Tongue (tissue), 3 donors: ENCODE measurements at places on chromosomes 13 and 19. TPM values are rescaled to one million over a fixed set of nuclear protein-coding genes. Genes with fewer than 3 reads are reported as not detected.

Gene KIR2DL3
- total RNA-seq: not detected

Gene ZNF100
- 10.5 TPM for total RNA-seq

Gene PCDH8
- total RNA-seq: 1.0 TPM

Gene TMTC4
- 31.3 TPM for total RNA-seq

Gene TEX30
- 13.6 TPM for total RNA-seq

Gene IZUMO4
- 3.1 TPM for total RNA-seq

Gene GRIN3B
- not detected for total RNA-seq

Gene FPR2
- 0.51 TPM for total RNA-seq

DNA sequence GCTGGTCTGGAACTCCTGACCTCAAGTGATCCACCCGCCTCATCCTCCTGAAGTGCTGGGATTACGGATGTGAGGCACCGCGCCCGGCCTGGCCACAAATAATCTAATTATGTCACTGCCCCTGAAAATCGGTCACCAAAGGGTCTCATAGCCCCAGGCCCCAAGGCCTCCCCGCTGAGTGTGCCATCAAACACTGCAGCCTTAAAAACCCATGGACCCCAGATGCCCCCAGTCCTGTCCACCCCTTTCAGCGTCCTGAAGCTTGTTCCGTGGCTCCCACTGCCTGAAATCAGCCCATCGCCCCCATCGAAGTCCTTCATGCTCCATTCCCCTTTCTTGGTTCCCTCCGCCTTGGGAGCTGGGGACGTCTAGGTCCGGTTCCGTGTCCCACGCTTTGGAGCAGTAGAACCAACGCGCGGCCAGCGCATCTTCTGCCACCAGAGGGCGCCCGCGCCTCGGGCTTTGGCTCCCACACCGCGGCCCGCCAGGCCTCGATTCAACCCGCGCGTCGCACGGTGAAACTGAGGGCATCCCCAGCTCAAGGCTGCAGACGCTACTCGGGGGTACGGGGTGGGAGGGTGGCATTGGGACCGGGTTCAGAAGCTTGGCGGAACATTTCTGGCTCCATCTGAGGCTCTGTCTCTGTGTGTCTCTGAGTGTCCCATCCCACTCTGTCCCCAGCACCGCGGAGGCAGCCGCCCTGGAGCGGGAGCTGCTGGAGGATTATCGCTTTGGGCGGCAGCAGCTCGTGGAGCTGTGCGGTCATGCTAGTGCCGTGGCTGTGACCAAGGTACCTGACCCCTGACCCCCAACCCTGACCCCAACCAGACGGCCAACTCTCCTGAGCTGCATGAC, 3.5 kb downstream of the YJEFN3 start:
- DNase-seq: peak; percentile 86

DNA sequence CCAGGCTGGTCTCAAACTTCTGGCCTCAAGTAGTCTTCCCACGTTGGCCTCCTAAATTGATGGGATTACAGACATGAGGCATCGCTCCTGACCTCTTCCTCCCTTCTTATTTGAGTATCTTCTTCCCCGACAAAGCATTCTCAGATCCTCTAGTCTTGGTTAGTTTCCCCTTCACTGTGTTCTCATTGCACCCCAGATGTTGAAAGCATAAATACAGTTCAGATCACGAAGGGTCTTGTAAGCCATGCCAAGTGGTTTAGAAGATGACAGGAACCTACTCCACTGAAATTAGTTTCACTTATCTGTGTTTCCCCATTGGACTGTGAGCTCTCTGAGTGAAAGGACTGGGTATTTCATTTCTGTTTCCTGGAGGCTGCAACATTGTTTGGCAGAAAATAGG, 100.7 kb downstream of the DGKH start:
- no peak for DNase-seq

- no peak for DNase-seq
Measured at GRCh38 chr19:29517412-29517811, 8.4 kb upstream of the VSTM2B start.

DNA sequence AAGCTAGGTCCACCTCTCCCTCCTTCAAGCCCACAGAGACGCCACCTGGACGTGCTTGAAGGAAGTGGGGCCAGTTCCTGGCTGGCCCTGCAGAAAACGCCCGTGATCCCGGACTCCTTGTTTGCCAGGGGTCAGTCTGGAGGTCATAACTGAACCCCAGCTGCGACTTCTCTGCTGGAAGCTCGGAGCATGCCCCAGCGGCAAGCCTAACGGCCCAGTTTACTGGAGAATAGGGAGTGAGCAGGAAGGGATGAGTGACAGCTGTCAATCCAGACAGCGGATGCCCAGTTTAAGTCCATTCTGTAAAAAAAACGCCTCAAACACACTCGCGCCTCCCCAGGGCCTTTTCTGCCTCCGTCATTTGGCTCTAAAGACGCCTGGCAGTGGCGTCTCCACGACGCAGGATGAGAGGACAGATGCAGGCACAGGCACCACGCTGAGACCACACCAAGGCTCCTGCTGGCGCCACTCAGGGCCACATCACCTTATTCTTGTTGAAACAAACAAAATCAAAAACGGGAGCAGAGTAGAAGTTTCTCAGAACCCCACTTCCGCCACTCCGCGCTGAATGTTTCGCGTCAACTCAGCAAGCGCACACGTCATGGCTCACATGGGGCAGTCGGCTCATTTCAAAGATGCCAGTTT, 57.6 kb downstream of the RASA3 start:
- no peak for DNase-seq

DNA sequence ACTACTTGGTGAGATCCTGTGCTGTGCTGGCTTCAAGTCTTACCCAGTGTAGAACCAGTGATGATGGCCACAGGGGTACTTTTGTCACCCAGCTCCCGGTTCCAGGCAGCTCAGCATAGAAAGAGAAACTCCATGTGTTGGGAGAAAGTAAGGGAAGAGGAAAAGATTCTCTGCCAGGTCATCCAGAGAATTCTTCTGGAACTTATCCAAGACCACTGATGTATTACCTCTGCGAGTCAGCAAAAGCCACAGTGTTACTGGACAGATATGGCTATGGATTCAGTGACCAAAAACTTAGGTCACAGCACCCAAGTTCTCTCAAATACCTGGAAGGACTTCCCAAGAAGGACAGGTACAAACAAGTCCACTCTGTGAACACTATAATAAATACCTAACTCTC, 399.5 kb upstream of the MIR17HG start:
- DNase-seq: no peak

DNA sequence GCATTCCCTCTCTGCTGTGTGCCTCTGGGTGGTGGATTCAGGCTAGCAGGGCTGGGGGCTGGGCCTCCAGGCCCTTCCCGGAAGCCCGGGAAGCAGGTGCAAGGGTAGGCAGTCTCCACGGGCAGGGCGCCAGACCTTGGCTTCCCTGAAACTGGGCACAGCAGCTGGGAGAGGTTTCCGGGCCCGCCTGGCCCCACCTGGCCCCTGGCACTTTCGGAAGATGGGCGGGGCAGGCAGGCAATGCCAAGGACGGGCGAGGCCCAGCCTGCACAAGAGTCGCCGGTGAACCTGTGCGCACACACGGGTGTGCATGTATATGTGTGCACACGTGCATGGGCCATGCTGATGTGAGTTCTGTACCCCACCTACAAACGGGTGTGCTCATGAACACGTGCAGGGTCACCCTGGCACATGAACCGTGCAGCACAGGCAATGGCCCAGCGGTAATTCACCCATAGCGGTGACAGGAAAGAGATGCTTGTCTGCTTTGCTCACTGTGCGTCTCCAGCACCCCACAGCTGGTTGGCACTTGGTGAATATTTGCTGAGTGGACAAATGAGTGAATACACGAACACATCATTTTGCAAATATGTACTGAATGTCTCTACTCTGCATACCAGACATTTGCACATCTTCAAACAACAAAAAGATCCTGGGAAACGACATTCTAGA, 15.3 kb downstream of the GADD45B start:
- DNase-seq: peak; percentile 81

DNA sequence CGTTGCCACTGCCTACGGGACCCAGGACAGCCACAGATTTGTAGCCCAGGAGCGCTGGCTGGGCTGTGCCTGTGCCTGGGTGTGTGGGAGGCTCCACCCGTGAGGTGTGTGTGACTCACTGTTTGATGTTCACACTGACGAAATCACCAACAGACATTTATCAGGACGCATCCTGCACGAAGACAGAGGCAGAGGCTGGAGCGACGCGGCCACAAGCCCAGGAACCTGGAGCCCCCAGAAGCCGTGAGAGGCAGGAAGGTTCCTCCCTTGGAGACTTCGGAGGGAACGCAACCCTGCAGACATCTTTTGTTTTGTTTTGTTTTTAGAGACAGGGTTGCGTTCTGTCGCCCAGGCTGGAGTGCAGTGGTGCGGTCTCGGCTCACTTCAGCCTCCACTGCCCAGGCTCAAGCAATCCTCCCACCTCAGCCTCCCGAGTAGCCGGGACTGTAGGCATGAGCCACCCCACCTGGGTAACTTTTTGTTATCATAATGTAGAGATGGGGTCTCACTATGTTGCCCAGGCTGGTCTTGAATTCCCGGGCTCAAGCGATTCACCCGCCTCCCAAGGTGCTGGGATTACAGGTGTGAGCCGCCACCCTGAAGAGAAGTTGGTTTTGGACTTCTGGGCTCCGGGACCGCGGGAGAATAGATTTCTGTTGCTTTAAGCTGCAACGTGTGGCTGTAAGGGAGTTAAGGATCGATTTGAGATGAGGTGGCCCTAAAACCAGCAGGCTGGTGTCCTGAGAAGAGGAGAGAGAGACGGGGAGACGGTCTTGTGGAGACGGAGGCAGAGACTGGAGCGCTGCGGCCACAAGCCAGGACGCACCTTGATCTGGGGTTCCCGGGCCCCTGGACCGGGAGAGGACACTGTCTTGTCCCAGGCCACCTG, 24.9 kb upstream of the WDR18 start:
- DNase-seq: no peak

DNA sequence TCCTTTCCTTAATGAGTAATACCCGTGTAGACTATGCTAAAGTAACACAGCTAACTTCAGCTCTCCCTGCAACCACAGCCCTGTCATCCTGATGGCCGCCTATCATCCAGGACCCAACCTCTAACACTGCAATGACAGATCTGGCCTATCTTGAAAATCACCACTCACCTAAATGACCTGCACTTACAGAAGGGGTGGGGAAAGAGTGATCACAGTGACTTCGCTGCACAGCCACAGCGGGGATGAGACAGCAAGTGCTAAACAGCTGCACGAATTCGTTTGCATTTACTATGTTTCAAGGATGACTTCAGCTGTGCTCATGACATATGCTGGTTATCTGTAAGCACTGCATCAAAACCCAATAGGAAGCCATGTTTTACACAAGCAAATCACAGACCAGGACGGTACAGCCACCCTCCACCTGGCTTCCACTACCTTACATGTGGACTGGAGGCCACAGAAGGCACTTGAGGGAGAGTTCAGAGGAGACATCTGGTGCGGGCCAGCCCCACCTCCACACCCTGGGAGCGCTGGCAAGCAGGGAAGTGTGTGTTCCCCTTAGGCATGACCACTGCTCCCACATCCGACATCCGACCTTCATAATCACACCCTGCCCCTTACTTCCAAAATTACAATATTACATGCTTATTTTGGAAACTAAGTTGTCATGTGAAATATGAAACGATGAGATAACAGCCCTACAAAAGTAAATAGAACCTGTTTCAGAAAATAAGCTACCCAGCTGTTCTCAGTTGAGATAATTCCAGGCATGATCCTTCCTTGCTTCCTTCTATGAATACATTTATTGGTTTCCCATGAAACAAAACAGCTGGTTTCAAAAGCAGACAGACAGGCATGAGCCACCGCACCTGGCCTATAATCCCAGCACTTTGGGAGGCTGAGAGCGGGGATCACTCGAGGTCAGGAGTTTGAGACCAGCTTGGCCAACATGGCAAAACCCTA, 95.7 kb downstream of the STK24 start:
- DNase-seq: peak; percentile 85

- no peak for DNase-seq
Measured at GRCh38 chr13:34993470-34993869, 51.4 kb downstream of the NBEA start.

DNA sequence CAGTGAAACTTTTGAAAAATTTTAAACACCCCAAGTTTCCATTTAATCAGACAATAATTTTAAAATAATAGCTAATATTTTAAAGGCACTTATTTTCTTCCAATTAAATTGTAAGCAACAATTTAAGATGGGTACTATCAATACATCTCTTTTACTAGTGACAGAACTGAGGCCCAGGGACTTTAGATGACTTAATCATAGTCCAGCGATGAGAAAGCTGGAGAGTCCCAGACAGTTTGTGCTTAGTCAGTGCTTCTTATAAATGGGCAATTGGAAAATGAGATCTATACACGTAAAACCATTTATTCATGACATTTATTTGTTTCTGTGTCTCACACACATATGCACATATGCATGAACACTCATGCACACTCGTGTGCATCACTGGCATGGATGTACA, 2063.5 kb downstream of the PCDH9 start:
- no peak for DNase-seq

GRCh38 chr13:49448753-49449152, 4.7 kb downstream of the SETDB2 start:
- DNase-seq: no peak

- DNase-seq: peak; percentile 47
Measured at GRCh38 chr13:21075379-21076249, 14.2 kb upstream of the LATS2 start.

GRCh38 chr19:618674-619285, 14.6 kb downstream of the POLRMT start:
- DNase-seq: no peak

- no peak for DNase-seq
Measured at GRCh38 chr19:44597131-44597491, 16.3 kb upstream of the IGSF23 start.

- DNase-seq: peak; percentile 8
Measured at GRCh38 chr13:72295153-72295552, 428.1 kb upstream of the DACH1 start.

DNA sequence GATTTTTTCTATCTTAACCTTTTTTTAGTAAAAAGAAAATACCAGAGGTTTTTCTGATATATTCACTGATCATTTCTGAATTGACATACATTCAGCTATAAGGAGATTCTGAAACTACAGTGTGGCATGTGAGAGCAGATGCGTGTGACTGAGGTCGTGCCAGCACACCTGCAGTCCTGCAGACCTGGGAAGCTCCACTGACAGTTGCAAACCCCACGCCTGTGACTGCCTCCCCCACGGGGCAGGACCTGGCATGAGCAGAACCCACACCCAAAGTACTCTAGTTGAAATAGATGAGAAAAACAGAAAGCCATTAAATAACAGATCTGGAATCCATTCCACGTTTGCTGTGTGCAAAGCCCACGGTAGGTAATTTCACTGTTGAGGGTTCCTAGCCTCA, 80.7 kb downstream of the TEX29 start:
- no peak for DNase-seq

- no peak for DNase-seq
Measured at GRCh38 chr13:22432690-22433089, 748.1 kb upstream of the SGCG start.

GRCh38 chr19:44746946-44747738, 1.4 kb upstream of the BCL3 start:
- DNase-seq: peak; percentile 93

- DNase-seq: no peak
Measured at GRCh38 chr13:31860002-31860401, 120.7 kb downstream of the RXFP2 start.

- DNase-seq: no peak
Measured at GRCh38 chr19:28998974-28999373, 214.0 kb downstream of the UQCRFS1 start.

GRCh38 chr13:37383046-37383445, 215.5 kb downstream of the POSTN start:
- no peak for DNase-seq

- no peak for DNase-seq
Measured at GRCh38 chr13:67854990-67855389, 624.9 kb upstream of the PCDH9 start.

- no peak for DNase-seq
Measured at GRCh38 chr13:113915012-113915763, 51.3 kb upstream of the GAS6 start.

GRCh38 chr13:46321494-46322225, 65.4 kb downstream of the RUBCNL start:
- peak; percentile 73 for DNase-seq

- DNase-seq: no peak
Measured at GRCh38 chr19:39558624-39559117, 18.7 kb upstream of the EID2 start.
